NCI-H82 (cell line): ENCODE measurements at places on chromosomes 7 and 10.
A peak's percentile ranks its signal among the peaks of the same experiment; 100 is the strongest.

- DNase-seq, result no peak
Measured at GRCh38 chr10:79431891-79432831, 13.3 kb downstream of the ZCCHC24 start.

- no peak for DNase-seq
Measured at GRCh38 chr10:33326933-33327332, 7.5 kb downstream of the NRP1 start.

DNA sequence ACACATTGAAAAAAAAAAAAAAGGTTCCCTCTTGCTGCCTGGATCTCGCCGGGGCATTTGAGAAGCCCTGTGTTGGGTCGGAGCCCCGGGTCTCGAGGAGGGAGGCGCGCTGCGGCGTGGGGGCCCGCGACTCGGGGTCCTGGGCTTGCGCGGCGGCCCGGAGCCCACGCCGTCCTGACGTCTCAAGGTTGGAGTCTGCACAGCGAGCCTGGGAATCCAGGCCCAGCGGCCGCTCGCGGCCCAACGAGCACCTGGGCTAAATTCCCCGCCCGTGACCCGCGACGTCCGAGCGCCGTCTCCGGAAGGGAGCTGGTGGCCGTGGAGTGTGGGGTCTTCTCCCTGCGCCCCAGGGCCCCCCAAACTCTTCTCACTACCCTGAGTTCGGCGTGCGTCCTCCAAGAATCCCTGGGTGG, 1.4 kb upstream of the CTBP2 start:
- peak; percentile 55 for DNase-seq

DNA sequence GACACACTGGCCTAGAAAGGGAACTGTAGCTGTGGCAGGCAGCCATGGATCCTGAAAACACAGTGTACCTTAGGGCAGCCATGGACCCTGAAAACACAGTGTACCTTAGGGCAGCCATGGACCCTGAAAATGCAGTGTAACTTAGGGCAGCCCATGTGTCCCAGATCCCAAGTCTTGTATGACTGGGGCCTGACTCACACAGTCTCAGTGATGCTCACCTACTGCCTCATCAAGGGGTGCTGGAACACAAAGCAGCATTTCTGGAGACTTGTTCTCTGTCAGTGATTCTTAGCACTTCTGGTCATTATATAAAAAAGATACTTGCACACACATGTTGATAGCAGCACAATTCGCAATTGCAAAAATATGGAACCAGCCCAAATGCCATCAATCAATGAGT, 70.2 kb upstream of the LAMB4 start:
- no peak for DNase-seq

GRCh38 chr7:138161600-138162081, 85.4 kb downstream of the AKR1D1 start:
- peak; percentile 99 for DNase-seq

- no peak for DNase-seq
Measured at GRCh38 chr10:132075909-132076577, 10.3 kb downstream of the JAKMIP3 start.

DNA sequence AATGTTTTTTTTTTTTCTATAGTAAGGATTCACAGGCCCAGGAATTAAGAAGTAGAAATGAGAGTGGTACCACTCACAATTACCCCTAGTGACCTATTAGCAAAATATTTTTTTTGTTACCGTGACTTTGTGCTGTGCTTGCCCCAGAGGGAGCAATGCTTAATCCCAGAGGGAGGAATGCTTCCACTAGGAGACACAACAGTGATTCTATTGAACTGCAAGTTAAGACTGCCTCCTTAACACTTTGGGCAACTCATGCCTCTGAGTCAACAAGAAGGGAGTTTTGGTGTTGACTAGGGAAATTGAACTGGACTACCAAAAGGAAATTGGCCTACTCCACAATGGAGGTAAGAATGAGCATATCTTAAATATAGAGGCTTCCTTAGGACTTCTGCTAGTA, 17.2 kb upstream of the MEOX2 start:
- no peak for DNase-seq

GRCh38 chr10:12027539-12027938, 15.1 kb downstream of the UPF2 start:
- DNase-seq, result no peak
